ENCODE measurements at places on chromosomes 4 and X.

DNA sequence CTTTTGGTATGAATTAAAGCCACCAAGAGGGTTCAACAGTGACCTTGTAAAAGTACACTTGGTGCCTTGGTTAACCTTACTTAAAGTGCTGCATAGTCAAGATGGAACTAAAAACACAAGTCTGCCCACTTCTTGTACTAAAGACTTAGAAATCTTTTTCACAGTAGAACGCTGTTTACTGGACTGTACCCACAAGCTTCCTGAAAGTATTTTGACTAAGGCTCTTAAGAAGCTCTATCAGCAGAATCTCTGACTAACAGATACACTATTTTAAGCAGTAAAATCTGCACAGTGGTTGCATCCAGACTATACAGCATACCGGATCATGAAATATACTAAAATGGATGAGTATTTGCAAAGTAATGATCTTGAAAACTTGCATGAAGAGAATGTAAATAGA is 7.2 kb downstream of the RAB28 start:
- no peak for DNase-seq

- DNase-seq: no peak
Measured at GRCh38 chrX:9163214-9163709, 129.3 kb upstream of the FAM9B start.

- DNase-seq: no peak
Measured at GRCh38 chrX:19824603-19825002, 62.8 kb downstream of the SH3KBP1 start.

GRCh38 chrX:67718926-67719325 is 175.1 kb downstream of the AR start:
- DNase-seq: no peak

DNA sequence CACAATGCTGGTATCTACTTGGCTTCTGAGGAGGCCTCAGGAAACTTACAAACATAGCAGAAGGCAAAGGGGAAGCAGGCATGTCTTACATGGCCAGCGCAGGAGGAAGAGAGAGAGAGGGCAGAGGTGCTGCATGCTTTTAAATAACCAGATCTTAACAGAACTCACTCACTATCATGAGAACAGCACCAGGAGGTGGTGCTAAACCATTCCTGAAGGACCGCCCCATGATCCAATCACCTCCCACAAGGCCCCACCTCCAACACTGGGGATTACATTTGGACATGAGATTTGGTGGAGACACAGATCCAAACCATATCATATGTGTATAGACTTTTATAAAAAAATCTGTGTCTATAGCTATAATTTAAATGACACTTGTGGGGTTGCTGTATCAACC is 48.6 kb upstream of the ERVMER34-1 start:
- DNase-seq: no peak

DNA sequence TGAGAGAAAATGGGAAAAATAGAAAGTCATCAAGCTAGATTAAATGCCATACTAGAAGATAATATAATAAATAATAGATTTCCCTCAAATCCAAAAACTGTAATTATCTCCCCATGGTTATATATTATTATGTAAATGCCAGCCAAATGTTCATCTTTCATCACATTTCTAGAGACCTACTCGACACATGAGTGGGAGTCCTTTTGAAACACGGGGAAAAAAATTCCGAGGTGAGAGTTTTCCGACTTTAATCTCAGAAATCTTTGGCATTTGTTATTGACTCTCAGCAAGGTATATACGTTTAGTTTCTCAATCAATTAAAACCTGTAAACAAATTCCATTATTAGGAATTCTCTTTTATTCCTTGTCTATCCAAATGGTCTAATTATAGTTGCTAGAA is 465.4 kb upstream of the SMIM31 start:
- no peak for DNase-seq

- DNase-seq: no peak
Measured at GRCh38 chr4:172962564-172963353, 205.9 kb upstream of the GALNT7 start.

- DNase-seq: no peak
Measured at GRCh38 chr4:6119507-6120020, 80.8 kb downstream of the JAKMIP1 start.

DNA sequence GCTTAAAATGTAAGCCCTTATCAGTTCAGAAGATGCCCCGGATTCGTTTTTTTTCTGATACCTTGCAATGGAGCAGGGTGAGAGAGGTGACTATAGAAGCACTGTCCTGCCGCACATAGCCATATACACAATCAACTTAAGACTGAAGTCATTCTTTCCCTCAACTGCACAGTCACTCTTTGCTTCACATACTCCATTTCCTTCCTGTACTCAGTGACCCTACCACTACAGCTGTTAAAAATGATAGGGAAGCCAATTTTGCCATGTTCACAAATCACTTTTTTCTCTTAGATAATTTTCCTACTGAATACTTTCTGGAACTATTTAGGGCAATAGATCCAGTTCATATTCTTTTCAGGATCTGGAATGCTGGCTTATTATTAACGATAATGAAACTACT is 300.0 kb downstream of the ANK2 start:
- no peak for DNase-seq

- DNase-seq: peak; percentile 26
Measured at GRCh38 chr4:140071806-140072205, 82.2 kb downstream of the MAML3 start.

- no peak for DNase-seq
Measured at GRCh38 chr4:99848591-99849001, 32.0 kb downstream of the DAPP1 start.

- DNase-seq: no peak
Measured at GRCh38 chr4:172736046-172736445, 432.6 kb upstream of the GALNT7 start.

DNA sequence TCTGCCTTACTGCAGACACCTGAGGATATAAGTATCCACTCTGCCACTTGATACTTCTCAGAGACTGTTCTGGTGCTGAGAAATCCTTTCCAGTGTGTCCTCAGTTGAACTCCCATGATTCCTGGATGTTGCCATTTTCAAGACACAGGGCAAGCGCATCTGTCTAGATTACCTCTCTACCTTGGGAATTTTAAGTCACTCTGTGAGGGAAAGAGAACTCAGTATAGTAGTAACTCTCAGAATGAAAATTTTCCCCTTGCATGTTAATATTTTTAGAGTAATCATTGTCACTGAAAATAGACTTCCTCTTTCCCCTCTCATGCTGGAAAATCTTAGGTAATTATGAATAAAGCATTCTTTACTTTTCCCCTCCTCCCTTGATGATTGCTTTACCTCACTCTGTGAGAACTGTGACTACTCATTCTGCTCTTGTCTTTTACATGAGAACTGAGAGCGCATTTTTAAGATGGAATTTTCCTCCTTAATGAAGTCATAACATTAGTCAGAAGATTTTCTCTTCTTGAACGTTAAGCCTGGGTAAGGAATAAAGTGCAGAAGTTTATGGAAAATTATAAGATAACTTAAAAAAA is 45.0 kb downstream of the TET2 start:
- DNase-seq: no peak

GRCh38 chr4:172963498-172964294 is 204.9 kb upstream of the GALNT7 start:
- DNase-seq: no peak

DNA sequence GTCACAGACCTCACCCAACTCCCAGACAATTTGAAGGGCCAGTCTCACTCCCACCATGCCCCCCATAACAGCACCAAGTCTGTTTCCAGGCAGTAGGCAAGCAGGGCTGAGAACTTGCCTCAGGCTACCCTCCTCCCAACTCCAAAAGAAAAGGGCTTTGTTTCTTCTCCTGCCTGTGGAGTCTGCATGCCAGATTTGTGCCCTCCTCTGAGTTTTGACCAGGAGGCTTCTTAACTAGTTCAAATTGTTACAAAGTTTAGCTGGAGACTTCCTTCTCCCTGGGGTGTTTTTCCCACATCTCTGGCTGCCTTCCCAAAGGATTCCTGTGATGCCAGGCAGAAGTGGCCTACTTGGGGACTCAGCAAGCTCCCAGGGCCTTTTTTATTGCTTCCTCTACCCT is 29.6 kb downstream of the PBDC1 start:
- no peak for DNase-seq

- DNase-seq: no peak
Measured at GRCh38 chr4:6112606-6113290, 87.6 kb downstream of the JAKMIP1 start.

GRCh38 chr4:134650461-134650860 is 448.9 kb upstream of the PABPC4L start:
- no peak for DNase-seq

DNA sequence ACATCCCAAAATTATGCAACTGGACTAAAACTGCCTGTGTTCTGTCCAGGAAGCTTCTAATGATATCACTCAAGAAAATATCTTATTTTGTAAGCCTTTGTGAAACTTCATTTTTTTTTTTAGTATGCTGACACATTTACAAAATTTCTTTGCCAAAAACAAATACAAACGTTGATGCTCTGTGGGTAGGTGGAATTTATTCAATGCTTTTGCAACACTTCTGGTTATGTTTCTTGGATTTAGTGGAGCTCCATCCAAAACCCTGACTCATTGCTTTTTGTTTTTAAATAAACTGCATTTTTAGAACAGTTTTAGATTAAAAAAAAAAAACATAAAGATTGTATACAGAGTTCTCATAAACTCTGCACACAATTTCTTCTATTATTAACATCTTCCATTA is 250.9 kb upstream of the MAOA start:
- DNase-seq: no peak

GRCh38 chrX:108298165-108298602 is 140.0 kb downstream of the COL4A6 start:
- DNase-seq: no peak

- DNase-seq: no peak
Measured at GRCh38 chr4:123892368-123892976, 495.9 kb downstream of the SPRY1 start.

- no peak for DNase-seq
Measured at GRCh38 chr4:65392488-65392887, 277.8 kb downstream of the EPHA5 start.

- DNase-seq: no peak
Measured at GRCh38 chrX:40318076-40318475, 220.3 kb upstream of the BCOR start.

DNA sequence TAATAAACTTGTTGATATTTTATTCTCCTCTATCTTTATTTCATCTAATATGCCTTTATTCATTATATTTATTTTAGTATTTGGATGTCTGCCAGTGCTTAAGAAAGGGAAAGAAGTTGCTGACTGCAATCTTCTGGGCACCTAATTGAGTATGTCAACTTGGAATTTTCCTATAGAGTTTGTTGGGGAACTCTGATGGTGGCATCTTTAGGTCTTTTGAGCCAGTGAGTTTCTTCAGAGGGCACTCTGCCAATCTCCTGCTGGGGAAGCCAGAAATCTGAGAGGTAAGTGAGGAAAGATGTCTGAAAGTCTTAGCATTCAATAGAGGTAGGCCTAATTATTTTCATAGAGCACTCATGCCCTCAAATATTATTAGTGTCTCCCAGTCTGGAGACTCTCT is 475.0 kb downstream of the GABRG1 start:
- no peak for DNase-seq

DNA sequence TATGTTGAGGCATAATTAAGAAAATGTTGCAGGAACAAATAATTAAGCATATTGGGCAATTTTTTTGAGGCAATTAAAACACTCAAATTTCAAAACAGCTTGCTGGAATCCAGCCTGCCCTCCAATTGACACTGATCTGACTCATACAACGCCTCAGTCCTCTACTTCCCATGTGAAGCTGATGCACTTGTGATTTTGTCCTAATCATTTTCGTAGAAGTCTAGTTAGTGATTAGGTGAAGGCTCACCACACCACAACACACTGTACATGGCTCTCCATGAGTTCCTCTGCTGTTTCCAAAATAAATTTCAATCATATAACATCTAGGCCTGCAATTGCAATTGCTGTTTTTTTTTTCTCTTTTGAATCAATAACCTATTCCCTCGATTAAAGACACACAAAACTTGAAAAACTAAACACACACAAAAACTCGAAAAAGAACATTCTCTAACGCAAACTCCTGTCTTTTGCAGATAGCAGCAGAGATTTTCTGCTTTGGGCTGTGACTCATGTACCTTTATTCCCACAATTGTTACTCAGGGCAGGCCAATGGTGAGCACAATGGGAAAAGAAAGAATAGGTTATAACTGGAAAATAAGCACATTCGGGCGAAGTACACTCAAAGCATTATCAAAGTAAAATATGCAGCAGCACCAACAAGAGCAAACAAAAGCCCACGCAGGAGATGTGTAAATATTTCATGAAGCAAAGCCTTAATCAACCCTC is 1.7 kb downstream of the GPRIN3 start:
- no peak for DNase-seq

DNA sequence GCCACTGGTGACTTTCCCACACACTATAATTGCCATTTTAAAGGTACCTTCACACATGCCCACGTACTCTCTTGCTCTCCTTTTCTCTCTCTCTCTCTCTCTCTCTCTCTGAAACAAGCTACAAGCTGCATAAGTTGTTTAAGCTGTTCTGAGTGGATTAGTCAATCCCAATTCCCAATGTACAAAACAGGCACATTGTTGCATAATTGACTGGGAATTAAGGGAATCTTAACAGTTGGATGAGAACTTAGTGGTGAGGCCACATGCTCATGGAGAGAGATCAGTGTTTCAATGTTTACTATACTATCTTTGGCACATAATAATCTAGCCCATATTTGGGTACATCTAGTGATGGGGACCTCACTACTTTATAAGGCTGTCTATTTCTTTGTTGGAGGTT is 123.3 kb downstream of the ARHGEF9 start:
- DNase-seq: no peak

- no peak for DNase-seq
Measured at GRCh38 chr4:81257021-81257420, 42.0 kb upstream of the PRKG2 start.
